ENCODE measurements at places on chromosomes 6 and 20. TPM values are rescaled to one million over a fixed set of nuclear protein-coding genes. Genes with fewer than 3 reads are reported as not detected.

Gene SPATA25
- total RNA-seq, result 6.0 TPM

- DNase-seq, result no peak
Measured at GRCh38 chr20:24984961-24985640, 7.5 kb downstream of the APMAP start.

DNA sequence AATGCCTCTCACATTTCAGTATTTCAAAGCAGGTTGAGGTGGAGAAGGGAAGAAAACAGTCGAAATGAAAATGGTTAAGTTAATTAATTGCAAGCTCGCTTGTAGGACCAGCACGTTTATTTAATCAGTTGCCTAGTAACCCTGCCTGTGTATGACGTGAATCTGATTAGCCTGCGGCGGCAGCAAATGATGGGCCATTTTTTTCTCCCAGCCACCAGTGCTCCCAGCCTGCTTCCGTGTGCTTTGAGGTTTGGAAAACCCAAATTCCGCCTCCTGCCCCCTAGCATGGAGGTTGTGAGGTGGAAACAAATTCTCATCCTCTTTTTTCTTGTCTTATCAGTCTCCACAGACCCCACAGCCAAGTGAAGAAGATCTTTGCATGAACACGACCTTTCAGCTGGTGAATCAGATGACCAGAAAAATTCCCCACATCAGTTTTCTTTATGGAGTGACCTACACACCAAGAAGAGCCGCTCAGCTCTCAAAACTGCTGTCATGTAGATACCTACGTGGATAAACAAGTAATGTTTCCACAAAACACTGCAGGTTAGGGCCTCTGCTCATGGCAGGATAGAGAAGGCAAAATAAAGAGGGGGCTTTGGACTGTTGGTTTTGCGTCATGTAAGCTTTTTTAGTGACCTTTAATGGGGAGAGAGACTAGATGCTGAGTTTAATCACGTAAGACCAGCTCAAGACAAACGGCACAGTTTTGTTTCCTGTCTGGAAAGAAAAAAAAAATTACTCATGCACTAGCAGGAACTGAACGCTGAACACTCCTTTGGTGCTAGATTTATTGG, 572.9 kb upstream of the NOX3 start:
- DNase-seq, result no peak

- DNase-seq, result no peak
Measured at GRCh38 chr6:41692080-41692675, 43.2 kb downstream of the TFEB start.

Measured in mucosa of descending colon (tissue), 3 donors.